Activated T-cell treated with anti-CD3 and anti-CD28 coated beads for 4 hours (primary cell): ENCODE measurements at places on chromosomes 6 and 20.

GRCh38 chr20:59181936-59182335, 18.3 kb downstream of the ZNF831 start:
- no peak for DNase-seq

DNA sequence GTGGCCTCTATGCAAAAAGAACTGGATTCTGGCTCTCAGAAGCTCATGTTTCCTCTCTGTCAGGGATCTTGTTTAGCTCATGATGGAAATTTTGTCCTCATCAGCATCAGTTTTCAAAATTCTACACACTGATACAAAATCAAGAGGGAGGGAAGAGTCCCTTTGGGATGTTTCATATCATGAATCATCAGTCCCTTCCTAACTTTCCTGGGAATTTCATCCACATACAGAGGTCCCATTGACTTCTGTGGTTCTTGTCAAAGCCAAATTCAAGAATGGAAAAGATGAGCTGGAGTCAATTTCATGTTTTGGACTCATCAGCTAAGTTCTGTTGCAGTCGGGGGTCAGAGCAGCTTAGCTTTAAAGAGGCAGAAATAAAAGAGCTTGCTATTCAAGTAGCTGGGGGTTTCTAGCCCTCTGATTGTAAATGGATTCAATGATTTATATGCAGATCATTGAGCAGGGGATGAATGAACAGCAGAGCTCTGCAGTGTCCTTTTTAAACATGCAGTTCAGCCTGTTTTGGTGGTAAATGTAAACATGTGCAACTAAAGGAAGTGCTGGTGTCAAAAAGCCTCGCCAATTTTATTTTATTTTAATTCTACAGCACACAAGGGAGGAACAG, 21.3 kb upstream of the TMEM14A start:
- DNase-seq: no peak

DNA sequence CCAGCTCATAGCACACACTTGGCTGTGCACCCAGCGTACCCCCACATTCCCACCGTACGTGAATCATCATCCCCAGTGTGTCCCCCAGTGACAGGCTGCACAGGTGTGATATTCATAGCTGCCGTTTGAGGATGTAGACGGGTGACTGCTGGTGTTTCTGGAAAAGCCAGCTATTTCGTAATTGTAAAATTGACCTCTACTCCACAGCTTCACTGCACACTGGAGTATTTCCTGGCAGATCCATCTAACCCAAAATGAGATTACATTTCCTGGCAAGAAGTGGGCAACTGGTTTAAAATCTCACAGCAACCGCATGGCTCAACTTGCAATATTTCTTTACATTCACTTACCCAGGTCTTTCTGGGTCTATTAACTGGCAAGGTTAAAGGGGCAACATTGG, 30.3 kb downstream of the CD83 start:
- no peak for DNase-seq

DNA sequence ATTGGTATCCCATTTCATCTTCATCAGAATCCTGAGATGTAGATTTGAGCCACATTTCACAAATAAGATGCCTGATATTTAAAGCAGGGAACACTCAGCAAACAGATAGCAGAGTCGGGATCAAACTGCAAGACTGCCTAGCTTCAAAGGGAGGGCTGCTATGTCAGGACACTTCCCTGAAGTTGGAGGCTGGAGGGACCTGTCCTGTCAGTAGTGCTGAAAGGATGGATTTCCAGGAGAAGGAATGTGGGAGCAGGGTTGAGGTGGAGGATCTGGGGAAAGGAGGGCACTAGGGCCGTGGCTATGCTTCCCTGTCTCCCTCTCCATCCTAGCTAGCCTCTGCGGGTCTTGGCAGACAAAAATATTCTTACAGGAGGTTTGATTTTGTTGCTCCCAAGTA, 32.2 kb downstream of the COX4I2 start:
- no peak for DNase-seq

DNA sequence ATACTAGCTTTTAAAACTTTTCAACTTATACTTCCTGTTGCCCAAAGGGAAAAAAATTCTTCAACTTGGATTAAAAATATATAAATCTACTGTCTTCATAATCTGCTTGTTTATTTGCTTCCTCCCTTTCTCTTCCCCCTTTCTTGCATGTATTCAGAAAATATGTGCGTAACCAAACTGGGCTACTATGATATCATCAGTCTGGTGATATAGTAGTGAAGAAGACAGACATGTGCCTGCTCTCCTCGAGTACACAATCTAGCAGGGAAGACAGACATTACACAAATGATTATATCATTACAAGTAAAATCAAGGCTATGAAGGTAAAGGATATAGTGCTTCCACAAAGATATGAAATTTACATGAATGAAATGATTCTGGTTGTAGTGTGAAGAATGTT, 31.0 kb downstream of the IBTK start:
- DNase-seq: no peak

- no peak for DNase-seq
Measured at GRCh38 chr6:16040628-16040974, 88.3 kb upstream of the MYLIP start.

DNA sequence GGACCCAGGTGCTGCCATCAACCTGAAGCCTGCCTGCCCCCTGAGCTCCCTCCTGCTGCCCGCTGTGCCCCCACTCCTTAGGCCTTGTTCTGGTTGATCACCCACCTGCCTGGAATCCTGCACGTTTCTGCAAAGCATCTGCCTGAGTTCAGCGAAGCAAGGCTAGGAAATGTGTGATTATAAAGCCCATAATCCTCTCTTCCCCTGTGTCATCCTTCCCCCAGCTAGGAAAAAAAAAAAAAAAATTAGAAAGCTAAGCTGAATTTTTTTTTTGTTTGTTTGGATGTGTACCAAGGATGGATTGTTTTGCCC, 93.2 kb downstream of the FOXA2 start:
- DNase-seq: no peak

DNA sequence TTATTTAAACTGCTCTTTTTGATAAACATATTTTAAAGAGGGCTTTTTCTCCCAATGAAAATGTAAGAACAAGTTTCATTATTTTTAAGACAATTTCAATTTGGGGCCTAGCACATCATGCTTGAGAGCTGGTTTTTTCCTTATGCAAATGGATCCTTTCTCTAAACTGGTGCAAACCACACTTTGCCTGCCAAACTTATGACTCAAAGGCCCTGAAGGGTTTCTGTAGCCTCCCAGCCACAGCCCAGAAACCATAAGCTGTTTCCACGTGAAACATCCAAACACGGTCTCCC, 451 bp upstream of the HSF2 start:
- DNase-seq: no peak

GRCh38 chr6:166619912-166620311, 7.1 kb downstream of the RPS6KA2 start:
- no peak for DNase-seq

- DNase-seq: no peak
Measured at GRCh38 chr6:161922631-161923119, 648.8 kb upstream of the AGPAT4 start.

GRCh38 chr6:31920811-31921210, 6.7 kb upstream of the C2 start:
- DNase-seq: no peak

- DNase-seq: no peak
Measured at GRCh38 chr20:1894471-1894950, 696 bp upstream of the SIRPA start.

DNA sequence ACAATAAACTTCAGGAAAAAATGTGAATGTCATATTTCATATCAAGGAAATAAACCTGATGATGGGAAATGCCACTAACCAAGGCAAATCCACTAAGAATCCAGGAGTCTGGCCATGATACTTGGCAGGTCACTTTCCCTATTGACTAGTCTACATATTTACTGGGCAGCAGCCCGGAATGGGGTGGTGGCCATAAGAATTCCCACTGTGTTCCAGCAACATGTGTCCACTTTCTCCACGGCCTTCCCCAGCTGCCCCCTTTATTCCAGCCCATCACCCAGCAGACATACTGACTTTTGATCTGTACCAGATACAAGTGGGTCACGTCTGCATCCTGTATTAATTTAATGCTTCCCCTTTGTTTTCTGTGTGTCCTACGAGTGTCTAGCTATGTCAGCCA, 234.5 kb upstream of the PRDM1 start:
- DNase-seq: no peak

- DNase-seq: peak; percentile 27
Measured at GRCh38 chr6:130366107-130367005, 539 bp downstream of the TMEM200A start.

GRCh38 chr6:87182321-87182720, 27.0 kb downstream of the ZNF292 start:
- no peak for DNase-seq

- no peak for DNase-seq
Measured at GRCh38 chr20:47568019-47568418, 66.3 kb downstream of the NCOA3 start.

GRCh38 chr20:53923566-53924369, 146.6 kb downstream of the BCAS1 start:
- no peak for DNase-seq

- no peak for DNase-seq
Measured at GRCh38 chr20:44642203-44643153, 9.0 kb downstream of the ADA start.

DNA sequence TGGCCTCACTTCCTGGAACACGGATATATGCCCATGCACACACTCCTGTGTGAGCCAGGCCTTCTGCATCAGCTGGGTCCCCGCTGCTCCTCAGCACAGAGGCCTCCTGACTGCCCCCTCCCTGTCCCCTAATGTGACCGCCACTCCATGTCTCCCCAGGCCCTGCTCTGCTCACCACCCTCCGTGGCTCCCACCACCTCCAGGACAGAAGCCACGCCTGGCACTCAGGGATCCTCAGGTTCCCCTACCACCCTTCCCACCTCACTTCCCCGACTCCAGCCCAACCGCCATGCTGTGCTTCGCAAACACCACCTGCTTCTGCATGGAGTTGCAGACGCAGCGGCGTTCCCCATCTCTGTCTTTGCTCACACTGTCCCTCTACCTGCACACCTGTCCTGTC, 4.3 kb upstream of the SRC start:
- DNase-seq: no peak

GRCh38 chr20:43825581-43825980, 89.1 kb upstream of the TOX2 start:
- no peak for DNase-seq

DNA sequence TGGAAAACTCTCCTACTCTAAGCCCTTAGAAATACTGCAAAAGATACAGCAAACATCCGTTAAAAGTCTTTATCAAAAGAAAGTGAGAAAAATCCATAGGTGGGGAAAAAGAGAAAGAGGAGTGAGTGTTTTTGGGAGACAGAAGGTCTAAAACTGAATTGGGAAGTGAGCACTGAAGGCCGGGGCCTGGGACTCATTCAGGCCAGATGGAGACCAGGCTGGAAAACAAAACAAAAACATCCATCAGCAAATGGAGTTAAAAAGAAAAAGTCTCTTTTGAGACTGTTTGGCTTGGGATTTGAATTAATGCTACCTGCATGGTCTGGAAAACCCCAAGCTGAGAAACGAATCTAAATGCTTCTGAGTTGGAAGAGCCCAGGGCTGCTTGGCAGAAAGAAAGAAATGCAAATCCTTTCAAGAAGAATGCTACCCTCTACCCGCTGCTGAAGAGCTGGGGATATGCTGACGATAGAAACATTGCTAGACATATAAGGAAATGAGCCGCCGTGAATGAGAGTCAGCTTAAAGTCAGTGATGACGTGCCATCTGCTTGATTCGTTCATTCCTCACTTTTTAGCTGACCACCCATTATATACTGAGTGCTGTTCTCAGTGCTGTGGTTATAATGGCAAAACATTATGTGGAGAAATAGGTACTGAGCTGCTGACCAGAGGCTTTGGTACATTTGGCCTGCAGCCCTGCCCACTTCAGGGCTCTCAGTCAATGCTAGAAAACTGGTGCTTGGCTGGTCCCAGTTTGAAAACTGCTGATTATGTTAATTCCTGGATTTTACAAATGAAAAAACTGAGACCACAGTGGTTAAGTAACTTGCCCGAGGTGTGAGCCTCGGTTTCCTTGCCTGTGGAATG, 28.0 kb upstream of the TULP4 start:
- no peak for DNase-seq

DNA sequence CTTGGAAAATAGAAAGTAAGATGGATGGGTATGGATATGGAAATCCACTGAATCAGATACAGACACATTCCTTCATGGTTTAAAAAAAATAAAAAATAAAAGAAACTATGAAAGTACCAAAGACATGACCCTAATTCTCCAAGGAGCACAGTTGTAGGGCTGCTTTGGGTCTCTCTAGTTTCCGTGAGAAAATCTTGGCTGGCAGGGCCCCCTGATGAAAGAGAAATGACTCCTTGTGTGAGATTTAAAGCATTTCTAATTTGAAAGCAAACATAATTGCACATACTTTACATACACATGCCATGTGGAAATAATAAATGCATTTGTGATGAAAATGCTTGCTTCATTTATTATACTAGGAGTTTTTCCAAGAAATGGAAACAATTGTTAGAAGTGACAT, 593.9 kb upstream of the BTBD3 start:
- no peak for DNase-seq

GRCh38 chr6:137968901-137969300, 101.8 kb downstream of the TNFAIP3 start:
- no peak for DNase-seq

- DNase-seq: peak; percentile 51
Measured at GRCh38 chr6:33633462-33634158, 12.5 kb downstream of the ITPR3 start.

- DNase-seq: no peak
Measured at GRCh38 chr6:117393045-117393444, 32.7 kb downstream of the ROS1 start.

DNA sequence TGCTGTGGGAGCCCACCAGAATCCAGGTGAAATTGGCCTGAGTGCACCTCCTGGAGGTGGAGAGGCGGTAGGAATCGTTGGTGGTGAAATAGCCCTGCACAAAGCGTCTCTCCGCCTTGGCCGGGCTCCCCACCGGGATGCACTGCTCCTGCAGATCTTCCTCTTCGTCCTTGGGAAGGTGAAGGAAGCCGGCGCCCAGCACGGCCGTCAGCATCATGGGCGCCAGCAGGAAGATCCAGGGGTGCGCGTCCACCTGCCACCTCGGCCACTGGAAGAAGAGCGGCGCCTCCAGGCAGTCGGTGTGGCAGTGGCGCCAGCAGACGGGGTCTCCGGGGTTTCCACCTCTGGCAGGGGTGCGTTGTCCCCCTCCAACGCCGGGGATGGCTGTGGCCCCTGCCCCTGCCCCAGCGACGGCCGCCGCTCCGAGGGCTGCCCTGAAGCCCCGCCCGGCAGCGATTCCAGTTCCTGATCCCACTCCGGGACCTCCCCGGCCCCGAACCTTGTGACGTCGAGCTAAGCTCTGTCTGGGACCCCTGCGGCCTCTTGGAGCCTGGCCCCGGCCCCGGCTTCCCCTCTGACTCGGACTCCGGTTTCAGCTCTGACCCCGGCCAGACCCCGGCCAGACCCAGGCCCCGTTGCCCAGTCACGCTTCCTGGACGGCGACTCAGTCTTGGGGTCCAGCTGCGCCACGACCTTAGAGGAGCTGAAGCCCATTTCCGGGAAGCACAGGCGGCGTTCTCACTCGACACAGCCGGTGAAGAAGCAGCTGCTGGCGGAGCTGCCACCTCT, 91.9 kb downstream of the CD164 start:
- DNase-seq: no peak

GRCh38 chr6:5781966-5782556, 224.7 kb downstream of the NRN1 start:
- no peak for DNase-seq
